ENCODE measurements at places on chromosomes 7 and 10.

- no peak for DNase-seq
Measured at GRCh38 chr10:5644930-5645329, 21.5 kb downstream of the ASB13 start.

- no peak for DNase-seq
Measured at GRCh38 chr7:23689165-23689564, 9.2 kb downstream of the FAM221A start.

- DNase-seq = no peak
Measured at GRCh38 chr10:6813306-6813705, 233.2 kb upstream of the PRKCQ start.

DNA sequence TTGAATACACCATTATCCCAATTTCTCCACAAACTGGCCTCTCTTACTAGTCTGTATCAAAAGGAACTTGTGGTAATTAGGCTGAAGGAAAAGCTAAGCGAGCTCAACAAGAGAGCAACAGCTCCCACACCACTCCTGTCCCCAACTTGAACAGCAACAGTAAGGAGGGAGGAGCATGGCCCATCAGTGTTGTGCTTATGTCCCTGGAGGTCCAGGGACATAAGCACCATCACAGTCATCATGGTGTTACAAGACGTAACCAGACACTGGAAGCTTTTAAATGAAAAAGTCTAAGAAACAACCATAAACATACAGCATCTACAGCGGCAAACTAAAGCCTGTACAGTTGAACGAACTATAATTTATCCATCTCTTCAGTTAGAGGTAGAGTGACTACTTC lies 989 bp downstream of the ERLIN1 start:
- DNase-seq = no peak

DNA sequence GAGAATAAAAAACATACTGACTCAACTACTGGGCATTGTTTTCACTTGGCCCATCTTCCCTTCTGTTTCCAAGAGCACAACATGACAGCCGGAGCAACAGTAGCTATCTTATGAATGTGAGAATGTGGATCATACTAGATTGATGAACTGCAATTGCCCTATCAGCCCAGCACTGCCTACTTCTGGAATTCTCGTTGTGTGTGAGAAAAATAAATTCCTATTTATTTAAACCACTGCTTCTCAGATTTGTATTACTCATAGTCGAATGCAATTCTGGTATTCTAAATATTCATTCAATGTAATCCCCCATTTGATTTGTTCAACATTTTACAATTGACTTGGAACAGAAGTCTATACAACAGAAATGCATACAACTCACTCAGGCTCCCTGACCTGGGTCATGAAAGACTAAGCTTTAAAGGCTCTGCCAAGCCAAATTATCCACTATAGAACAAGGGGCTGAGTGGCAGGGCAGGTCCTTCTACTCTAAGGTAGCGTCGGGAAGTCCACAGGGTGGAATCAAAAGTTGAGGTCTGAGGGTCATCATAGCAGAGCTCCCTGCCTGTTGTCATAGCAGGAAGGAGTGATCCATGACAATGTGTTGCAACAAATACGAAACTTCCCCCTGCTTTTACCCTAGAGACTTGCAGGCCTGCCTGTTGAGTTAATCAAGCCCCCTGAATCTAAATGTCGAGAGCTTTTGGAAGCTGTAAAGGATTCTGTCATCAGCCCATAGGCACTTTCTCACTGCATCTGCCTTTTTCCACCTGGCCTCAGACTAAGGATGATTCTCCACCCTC lies 12.4 kb upstream of the JAZF1 start:
- no peak for DNase-seq

- no peak for DNase-seq
Measured at GRCh38 chr10:88792661-88793060, 9.9 kb upstream of the LIPM start.

- DNase-seq = no peak
Measured at GRCh38 chr10:70034232-70034631, 18.4 kb upstream of the MACROH2A2 start.

DNA sequence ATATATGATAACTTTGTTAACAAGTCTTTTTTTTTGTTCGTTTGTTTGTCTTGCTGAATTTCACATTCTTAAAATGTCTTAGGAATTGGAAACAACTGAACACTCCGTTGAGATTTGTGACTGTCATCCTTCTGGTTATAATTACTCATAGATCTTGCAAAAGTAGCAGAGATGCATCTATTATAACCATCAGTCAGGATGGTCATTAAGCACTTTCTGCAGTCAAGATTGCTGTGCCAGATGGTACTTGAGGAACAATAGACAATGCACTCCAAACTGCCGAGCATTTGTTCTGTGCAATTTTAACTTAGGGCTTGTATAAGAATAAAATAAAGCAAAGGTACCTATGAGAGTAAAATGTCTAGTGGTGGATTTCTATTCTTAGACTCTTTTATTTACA lies 710.1 kb upstream of the KCND2 start:
- no peak for DNase-seq

GRCh38 chr7:90817846-90818245 lies 221.7 kb downstream of the CDK14 start:
- no peak for DNase-seq

DNA sequence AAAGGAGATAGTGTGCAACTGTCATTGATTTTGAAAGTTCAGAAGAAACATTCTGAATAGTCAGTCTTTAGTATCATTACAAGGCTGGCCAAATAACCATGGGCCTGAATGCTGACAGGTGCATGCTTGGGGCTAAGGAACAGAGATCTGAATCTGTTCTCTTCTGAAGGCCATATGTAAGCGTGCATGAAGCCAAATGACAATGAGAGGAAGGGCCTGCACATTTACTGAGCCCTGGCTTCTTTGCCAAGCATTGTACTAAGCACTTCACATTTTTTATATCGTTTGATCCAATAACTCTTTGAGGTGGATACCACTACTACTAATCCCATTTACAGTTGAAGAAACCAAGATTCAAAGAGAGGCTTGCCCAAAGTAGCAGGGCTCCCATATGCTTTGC lies 22.5 kb upstream of the TIAL1 start:
- DNase-seq = no peak

DNA sequence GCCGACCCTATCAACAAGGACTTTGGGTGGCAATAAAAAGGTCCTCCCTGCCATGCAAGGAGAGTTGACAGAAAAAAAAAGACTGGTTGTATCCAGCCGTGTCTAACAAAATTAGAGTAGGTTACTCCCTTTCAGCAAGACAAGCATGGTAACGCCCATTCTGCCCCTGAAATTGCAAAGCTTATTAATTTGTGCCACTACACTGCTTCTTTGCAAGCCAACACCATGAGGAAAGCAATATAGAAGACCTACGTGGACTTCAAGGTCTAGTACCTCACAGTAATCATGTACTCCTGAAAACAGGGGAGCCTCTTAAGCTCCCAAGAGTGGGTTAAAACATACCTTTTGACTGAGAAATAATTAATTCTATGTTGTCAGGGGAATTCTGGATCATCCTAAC lies 90.3 kb downstream of the FRMPD2 start:
- DNase-seq = no peak

GRCh38 chr10:44186150-44186549 lies 198.7 kb downstream of the CXCL12 start:
- DNase-seq = no peak

DNA sequence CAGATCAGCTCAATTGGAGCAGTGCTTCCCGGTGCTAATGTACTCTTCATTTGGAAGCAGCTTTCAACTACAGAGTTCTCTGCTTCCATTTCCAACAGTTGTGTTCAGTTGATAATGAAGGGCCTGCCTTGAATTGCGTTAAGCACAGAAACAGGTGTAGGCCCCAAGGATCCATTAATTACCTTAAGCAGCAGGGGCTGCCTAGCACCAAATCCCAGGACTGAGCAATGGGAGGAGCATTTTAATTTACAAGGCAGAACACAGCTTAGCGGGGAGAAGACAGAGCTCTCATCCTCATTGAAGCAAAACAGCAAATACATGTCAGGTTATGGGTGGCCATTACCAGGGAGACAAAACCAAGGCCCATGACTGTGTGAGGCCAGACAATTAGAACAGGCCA lies 349.6 kb downstream of the TFEC start:
- no peak for DNase-seq

- no peak for DNase-seq
Measured at GRCh38 chr7:94012746-94013145, 8.6 kb upstream of the BET1 start.

- no peak for DNase-seq
Measured at GRCh38 chr10:109928475-109928891, 5.2 kb upstream of the XPNPEP1 start.

GRCh38 chr7:150569245-150569955 lies 2.2 kb downstream of the GIMAP4 start:
- DNase-seq = no peak

GRCh38 chr10:70903262-70903921 lies 15.0 kb upstream of the PCBD1 start:
- DNase-seq = no peak

DNA sequence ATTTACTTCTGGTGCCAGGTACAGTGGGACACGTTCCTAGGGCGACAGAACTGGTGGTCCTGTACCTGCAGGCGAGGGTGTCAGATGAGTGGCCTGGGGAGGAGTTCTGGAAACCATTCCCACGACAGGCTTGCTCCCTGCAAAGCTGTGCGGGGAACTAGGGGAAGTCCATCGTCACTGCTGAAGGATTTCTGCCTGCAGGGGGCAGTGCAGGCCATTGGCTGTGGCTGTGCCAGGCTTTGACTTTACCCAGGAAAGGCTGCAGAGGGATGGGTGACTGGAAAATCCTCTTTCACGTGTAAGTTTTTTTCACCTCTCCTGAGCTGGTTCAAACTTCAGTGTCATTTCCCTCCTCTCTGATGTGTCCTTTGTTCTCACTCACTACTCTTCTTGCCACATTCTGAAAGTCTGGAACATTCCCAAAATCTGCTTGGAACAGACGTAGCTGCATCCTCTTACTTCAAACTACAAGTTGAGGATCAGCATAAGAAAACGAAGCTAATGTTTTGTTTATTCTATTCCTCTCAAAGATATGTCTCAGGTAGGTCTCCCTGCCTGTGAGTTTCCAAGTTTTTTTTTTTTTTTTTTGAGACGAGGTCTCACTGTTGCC lies 126.5 kb downstream of the SH2D4B start:
- no peak for DNase-seq

DNA sequence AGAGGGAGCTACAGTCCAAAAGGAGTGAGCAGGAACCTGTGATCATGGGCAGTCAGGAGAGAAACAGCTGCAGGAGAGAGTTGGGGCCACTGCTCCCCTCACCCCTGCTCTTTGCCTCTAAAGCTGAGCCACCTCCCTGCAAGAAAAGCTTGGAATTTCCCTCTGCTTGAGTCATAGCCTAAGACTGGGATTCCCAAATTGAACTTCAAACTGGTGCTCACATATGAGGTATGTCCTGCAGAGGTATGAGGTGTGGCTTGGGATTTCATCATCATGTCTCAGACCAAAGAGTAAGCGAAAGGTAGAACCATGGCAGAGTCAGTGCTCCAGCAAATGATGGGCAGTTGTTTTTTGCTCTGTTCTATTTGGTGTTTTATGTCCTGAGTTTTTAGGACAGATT lies 237.1 kb upstream of the NRP1 start:
- no peak for DNase-seq

- no peak for DNase-seq
Measured at GRCh38 chr10:26407406-26407969, 30.7 kb upstream of the APBB1IP start.

- DNase-seq = no peak
Measured at GRCh38 chr7:151592868-151593486, 73.3 kb upstream of the RHEB start.

- DNase-seq = no peak
Measured at GRCh38 chr7:24873944-24874343, 106.0 kb downstream of the OSBPL3 start.

DNA sequence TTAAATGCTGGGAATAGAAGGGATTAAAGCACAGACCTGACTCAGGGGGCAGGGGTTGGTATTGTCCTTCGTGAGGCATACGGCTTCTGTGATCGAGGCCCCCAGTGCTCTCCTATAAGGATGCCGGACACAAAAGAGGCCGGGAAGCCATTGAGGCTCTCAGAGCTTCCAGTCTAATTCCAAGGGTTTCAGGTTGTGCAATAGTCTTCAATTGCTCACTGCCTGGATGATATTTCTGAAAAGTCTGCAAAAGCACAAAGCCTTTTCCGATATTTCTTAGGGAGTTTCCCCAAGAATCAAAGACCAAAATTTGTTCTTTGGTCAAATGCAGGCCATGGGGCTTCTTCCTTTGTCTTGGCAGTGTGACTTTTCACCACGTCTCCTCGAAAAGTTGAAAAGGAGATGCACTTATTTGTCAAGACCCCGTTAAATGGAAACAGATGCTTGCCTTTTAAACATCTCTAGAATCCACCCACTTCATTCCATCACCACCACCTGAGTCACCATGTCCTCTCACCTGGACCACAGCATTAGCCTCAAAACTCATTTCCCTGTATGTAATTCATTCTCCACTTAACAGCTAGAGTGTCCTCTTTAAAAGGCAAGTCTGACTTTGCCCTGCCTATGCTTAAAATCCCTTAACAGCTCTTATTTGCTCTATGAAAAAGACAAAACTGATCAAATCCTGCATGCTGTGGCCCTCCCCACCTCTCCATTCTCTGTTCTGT lies 134.8 kb upstream of the NAMPT start:
- DNase-seq = no peak

- DNase-seq = no peak
Measured at GRCh38 chr7:42688056-42688371, 223.9 kb downstream of the C7orf25 start.

- no peak for DNase-seq
Measured at GRCh38 chr10:119483839-119484238, 58.7 kb downstream of the RGS10 start.

DNA sequence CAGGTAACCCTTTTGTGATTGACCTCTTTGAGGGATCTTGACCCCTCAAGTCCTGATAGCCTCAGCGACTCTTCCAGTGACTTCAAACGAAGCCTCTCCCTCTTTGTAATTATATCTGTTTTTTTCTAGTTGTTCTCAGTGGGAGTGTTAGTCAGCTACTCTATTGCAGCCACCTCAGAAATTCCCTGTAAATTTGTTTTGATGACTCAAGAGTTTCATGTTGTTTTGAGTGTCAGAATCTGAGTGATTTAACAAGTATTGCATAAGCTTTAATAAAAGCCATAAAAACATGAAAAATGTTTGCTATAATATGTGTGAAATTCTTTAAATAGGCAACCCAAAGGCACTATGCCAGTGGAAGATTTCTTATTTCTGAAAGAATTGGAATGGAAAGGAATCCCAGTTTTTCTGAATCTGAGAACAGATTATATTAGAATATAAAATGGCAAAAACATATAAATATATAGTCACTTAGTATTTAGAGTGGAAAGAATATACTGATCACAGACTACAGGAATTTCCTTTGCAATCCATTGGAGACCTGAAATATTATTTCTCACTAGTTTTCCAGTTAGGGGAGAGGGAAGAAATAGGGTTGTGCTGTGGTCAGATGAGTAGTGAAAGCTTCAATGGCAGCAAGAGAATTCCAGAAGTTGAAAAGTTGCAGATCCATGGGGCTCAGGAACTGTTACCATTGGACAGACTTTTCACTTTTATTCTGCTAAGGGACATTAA lies 94.4 kb upstream of the SEMA3C start:
- DNase-seq = no peak

- DNase-seq = no peak
Measured at GRCh38 chr10:132809232-132810140, 23.5 kb upstream of the NKX6-2 start.

- DNase-seq = no peak
Measured at GRCh38 chr10:126629925-126630624, 40.4 kb downstream of the C10orf90 start.

All from CD4-positive, alpha-beta memory T cell (primary cell).